ENCODE measurements at places on chromosomes 11 and 22.

DNA sequence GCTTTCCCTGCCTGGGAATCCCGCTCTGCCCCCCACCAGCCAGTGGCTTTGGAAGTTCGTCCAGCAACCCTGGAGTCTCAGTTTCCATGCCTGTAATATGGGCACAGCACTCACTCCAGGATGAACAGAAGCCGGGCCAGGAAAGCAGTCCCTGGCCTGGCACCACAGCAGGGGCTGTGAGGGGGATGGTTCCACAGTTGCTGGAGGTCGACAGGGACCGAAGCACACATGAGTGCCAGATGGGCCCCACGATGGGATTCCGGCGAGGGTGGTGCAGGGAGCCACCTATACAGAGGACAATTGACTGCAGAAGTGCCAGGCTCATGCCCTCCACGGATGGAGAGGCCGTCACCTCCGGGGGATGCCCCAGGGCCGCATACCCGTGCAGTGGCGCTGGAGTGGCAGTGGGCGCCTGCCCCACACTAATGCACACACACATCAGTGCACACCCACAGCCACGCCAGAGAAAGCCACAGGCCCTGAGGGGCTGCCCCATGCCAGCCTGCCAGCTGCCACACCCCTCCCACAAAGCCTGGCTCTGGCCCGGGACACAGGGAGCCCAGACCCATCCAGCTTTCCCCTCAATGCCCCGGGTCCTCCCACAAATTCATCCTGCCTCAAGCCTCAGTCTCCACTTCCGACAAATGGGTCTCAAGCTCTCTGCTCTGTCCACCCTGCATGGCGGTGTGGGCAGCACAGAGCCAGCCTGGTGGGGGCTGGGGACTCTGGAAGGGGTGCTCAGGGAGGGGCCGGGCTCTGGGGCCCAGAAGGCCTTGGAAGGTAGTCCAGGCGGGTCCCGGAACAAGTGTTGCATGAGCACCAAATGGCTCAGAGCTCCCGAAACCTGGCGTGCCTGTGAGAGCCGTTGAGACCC lies 9.7 kb downstream of the ASCL2 start:
- no peak for DNase-seq

GRCh38 chr11:132941761-132942160 lies 590.5 kb downstream of the OPCML start:
- DNase-seq: no peak

- DNase-seq: no peak
Observed at GRCh38 chr11:47986742-47987141, 6.4 kb downstream of the PTPRJ start.

DNA sequence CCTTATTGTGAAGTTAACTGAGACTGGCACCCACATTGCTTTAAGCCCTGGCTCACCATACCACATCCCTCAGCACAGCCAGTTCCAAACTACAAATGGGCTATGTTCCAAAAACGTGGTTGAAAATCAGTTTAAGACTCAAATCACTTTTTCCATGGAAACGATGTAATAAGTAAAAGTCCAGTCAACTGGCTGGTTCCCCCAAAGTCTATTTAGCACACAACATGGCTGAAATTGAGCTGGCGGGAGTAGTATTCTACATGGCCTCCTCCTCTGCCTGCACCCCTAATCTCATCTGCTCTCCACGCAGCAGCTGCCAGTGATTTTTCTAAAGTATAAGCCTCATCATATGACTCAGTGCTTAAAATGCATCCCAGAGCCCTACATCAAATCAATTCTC lies 40.9 kb upstream of the BIRC3 start:
- no peak for DNase-seq

All from RCC 7860 (cell line).